SK-N-SH (cell line): ENCODE measurements at places on chromosomes 5 and 9. TPM values are rescaled to one million over a fixed set of nuclear protein-coding genes. Genes with fewer than 3 reads are reported as not detected.

DNA sequence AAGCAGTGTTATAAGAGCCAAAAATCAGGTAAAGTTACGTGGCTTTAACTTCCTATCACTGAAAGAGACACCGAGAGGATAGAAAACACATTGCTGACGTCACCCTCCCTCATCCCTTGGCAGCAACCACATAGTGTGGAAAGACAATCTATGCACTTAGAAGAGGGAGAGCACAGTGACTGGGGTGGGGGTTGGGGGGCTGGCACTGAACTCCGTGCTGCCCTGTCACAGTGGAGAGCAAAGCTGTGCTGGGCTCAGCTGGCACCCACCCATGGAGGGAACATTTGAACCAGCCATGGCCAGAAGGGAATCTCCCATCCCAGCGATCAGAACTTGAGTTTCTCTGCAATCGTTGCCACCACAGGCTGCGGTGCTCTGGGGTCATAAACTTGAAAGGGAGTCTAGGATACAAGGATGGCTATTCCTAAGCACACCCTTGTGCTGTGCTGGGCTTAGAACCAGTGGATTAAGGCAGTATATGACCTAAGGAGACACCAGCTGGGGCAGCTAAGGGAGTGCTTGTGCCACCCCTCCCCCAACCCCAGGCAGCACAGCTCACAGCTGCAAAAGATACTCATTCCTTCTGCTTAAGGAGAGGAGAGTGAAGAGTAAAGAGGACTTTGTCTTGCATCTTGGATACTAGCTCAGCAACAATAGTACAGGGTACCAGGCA is 73.4 kb downstream of the KIAA0825 start:
- no peak for DNase-seq

- no peak for DNase-seq
Measured at GRCh38 chr5:75616971-75617621, 5.8 kb downstream of the ANKDD1B start.

The NTNG2 gene
- 5.1 and 6.1 TPM in 2 replicates for polyA plus RNA-seq

The STKLD1 gene
- 2.3 and 2.5 TPM in 2 replicates for polyA plus RNA-seq

GRCh38 chr9:70924895-70925547 is 196.4 kb downstream of the TRPM3 start:
- peak; percentile 17 for DNase-seq

- DNase-seq: peak; percentile 25
Measured at GRCh38 chr5:15009420-15009819, 137.8 kb upstream of the ANKH start.

- DNase-seq: no peak
Measured at GRCh38 chr9:33197279-33198152, 30.4 kb upstream of the B4GALT1 start.

GRCh38 chr5:157732130-157732514 is 902 bp downstream of the THG1L start:
- no peak for DNase-seq
